ENCODE measurements at places on chromosomes 12 and 14.
A peak's percentile ranks its signal among the peaks of the same experiment; 100 is the strongest.

DNA sequence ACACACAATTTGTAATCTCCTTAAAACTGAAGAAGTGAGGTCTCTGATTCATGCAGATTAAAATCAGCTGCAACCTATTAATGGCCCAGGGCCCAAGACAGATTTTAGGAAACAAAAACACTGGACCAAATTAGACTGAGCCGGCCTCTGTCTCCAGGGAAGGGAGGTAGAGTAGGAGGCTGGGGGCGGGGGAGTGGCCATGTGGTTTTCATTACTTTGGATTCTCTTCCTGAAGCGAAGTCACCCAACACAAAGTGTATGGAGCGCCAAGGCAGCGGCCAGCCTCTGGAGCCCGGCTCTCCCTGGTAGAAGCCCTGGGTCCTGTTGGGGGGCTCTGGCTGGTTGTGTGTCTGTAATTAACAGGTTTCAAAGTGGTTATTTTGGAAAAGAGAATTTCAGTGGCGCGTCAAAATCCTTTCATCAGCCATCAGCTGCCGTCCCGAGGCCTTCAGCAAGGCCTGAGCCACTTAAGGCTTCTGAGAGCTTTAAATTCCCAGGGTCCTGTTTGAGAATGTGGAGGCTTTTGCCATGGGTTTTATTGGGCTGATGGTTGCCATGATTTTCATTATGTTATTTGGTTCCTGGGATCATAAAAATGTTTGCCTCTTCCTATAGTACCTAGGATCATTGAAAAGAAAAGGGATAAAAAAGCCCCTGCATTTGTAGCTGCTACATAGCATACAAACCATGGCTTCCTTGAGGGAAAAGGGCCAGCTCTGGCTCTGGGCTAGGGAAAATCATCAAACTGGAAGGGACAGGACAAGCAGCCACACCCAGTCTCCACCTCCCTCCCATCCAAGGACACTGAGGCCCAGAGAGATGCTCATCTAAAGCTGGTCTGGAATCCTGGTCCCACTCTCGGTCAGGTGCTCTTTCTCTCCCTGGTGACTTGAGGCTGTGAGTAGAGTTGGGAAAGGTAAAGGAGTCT, 282.4 kb downstream of the ZFP36L1 start:
- DNase-seq = no peak

DNA sequence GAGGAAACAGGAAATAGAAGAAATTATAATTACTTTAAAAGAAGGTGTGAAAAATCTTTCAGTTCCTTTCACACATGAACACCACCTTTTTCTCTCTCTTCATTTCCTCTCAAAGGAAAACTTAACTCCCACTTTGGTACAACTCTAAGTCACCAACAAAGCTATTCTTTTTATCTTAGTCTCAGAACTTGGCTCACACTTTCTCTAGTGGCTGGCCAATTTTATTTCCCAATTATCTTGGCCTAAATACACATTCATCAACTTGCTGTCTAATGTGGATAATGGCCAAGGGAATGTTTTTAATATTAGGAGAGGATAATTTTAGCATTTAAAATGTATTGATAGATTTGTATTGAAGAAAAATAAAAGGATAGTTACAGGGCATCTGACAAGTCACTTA, 64.5 kb upstream of the NAV3 start:
- DNase-seq = no peak

DNA sequence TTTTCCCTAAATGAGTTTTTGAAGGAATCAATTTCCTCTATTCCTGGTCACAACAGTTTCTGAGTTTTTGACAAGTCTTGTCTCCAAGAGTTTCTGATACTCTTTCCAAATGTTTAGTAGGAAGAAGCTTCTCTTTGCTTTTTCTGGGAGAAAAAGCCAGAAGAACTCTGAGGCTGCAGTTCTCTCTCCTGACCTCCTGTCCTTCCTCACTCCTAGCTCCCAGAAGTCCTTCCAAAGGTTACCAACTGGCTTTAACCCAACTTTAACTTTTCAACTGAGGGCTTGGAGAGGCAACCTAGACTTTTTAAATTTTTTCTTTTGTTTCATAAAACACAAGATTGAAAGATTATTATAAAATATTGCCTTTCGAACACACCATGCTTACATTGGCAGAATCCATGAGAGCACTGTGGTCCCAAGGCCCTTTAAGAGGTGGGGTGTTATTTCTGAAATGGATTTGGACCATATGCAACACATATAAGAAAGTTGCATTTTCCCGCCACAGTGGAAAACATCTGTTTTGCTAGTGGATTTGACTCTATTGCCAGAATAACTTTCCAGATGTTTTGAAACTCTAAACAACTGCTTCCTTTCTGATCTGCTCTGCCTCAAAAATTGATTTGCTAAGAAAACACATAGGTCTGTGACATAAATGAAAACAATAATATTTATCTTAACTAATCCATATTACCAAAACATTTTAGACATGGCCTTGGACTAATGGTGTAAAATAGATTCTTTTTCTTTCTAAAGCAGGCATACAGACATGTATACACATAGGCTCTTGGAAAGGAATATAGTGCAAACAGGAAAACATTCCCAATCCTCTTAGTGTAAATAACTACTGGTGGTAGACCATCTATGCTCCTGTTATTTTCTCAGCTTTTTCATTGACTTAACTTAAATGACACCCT, 22.3 kb upstream of the EPS8 start:
- no peak for DNase-seq

DNA sequence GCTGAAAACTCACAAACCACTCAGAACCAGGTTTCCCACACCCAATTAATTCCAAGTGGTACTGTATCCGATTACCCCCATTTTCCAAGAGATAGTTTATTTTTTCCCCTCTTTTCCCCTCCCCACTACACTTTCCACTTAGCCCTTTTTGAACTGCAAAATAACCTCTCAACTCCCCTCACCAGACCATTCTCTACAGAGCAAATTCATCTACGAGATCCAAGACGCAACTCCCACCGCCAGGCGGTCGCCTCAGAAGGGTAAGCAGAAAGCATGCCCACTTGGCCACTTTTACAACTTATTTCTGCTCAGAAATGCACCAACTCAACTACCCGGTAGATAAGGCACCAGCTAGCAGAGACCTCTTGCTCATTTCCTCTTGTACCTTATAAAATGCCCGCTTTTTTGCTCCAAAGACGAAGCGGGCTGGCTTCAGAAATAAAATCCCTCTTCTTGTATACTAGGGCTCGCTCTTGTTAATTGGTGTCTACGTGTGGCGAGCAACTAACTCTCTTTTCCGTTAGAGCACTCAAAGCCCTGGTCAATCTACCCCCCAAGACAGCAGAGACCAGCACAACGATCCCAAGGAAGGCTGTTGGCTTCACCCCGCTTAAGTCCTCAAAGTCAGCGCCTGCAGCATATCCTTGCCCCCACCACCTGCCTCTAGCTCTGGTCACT, 910 bp upstream of the SRP54 start:
- DNase-seq = peak; percentile 2

- no peak for DNase-seq
These were observed 633 bp downstream of the STX2 start for GRCh38 chr12:130838284-130838950.

DNA sequence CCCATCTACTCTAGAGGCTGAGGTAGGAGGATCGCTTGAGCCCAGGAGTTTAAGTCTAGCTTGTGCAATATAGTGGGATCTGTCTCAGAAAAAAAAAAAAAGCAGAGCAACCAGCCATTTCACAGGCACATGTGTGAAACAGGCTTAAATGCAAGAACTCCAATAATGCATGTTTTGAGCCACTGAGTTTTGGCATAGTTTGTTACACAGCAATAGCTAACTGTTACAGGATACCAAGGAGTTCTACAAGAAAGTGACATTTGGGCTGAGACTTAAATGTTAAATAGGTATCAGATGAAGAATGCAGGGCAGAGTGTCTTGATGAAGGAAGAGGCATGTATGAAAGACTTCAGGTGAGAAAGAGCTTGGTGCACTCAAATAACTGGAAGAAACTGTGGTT, 240.0 kb upstream of the FOXN3 start:
- no peak for DNase-seq

GRCh38 chr12:1747609-1748008, 56.7 kb downstream of the ADIPOR2 start:
- DNase-seq = no peak

DNA sequence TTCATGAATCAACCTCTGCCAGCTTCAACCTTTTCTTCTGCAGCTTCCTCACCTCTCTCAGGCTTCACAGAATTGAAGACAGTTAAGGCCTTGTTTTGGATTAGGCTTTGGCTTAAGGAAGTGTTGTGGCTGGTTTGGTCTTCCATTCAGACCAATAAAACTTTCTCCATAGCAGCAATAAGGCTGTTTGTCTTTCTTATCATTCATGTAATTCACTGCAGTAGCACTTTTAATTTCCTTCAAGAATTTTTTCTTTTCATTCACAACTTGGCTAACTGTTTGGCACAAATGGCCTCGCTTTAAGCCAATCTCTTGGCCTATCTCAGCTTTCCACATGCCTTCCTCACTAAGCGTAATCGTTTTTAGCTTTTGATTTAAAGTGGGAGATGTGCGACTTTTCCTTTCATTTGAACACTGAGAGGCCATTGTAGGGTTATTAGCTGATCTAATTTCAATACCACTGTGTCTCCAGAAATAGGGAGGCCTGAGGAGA, 229.5 kb downstream of the IPO8 start:
- no peak for DNase-seq

DNA sequence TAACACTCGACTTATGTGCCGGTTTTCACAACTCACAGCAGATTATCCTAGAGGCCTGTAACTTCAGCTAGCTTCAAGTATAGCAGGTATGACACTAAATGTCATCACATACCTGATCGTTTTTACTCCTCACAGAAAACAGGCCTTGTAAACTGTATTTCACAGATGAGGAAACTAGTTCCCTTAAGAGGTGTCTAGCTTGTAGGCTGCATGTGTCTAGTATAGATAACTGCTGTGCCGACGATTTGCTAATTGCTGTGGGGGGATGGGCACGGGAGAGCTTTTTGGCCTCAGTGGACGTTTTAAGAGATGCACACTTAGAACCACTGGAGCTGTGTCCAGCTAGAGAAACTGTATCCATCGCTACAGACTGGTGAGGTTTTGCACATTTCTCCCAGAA, 78.8 kb downstream of the PAPOLA start:
- no peak for DNase-seq

GRCh38 chr12:56221232-56221756, 428 bp downstream of the RNF41 start:
- DNase-seq = no peak

GRCh38 chr12:47111392-47111778, 31.6 kb upstream of the AMIGO2 start:
- no peak for DNase-seq

GRCh38 chr12:6125310-6125608, 789 bp upstream of the VWF start:
- DNase-seq = no peak

GRCh38 chr12:106733660-106734059, 40.8 kb upstream of the RIC8B start:
- DNase-seq = no peak

- no peak for DNase-seq
These were observed 193.1 kb upstream of the FSCB start for GRCh38 chr14:44700184-44700583.

- no peak for DNase-seq
These were observed 103.7 kb upstream of the NUDT4 start for GRCh38 chr12:93273834-93274564.

DNA sequence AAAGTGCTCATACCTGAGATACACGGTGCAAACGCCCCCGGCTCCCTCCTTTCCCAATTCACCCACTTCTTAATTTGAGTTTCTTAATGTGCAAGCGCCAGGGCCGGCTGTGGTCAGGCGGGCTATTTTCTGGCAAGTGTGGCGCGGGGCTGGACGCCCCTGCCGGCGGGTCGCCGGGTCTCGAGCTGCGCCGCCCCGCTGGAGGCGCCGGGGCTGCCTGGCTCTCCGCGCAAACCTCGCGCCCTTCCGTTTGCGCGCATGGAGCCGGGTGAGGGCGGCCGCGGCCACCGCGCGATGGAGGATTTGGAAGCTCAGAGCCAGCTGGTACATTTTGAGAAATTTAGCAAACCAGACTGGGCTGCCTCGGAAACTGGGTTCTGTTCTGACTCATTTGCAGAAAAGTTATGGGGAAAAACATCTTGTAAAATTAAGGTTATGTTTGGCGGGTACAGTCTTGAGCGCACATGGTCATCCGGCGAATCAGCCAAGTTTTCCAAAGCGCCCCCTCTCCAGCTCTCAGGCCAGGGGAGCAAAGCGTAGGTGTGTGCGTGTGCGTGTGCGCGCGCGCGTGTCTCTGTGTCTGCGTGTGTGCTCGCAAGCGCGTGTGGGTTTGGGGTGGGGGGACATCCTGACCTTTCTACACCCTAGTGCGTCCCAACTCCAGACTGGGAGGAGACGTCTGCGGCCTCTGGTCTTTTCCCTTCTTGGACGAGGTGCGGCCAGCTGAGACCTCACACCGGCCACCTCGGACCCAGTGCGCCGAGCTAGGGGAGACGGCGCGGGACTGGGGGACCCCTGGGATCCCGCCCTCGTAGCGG, 6.5 kb upstream of the OTX2 start:
- DNase-seq = no peak

DNA sequence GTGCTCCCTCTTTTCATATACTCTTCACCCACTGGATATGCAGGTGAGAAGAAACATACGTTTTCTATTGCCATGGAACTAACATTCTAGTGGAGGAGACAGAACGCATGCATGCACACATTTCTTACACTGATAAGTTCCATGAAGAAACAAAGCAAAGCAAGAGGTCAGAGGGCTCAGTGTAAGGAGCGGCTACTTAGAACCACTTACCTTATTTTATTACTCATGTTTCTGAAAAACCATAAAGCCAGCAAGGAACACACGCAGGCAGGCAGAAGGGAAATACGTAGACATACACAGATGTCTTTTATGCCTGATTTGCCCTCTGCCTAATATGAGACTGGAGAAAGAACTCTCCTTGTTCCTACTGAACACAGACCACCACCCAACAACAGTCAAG, 362.9 kb downstream of the TMEM132D start:
- DNase-seq = no peak

DNA sequence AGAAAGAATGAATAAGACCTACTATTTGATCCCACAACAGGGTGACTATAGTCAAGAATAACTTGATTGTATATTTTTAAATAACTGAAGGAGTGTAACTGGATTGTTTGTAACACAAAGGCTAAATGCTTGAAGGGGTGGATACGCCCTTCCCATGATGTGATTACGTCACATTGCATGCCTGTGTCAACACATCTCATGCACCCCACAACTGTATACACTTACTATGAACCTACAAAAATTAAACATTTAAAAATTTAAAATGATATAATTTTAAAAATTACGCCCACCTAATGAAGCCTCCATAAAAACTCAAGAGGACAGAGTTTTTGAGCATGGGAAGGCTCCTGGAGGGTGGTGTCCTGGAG, 94.5 kb downstream of the SCARB1 start:
- no peak for DNase-seq

DNA sequence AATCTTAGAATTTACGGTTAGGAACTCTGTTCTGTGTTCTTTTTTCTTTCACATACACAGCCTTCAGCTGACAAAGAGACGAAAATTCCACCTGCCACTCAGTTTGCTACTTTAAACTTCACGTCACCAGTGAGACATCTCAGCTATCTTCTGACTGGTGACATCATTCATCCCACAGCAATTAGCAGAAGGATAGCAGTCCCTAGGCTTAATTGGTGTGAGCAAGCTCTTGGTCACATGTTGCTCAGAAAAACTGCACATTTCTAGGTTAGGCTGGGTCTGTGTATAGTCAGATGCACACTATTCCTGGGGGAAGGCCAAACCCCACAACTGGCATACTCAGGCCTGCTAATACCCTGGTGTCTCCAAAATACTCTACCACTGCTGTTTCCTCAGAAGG, 23.9 kb downstream of the SLC7A7 start:
- DNase-seq = no peak
